Motor neuron (in vitro differentiated cells): ENCODE measurements at places on chromosomes 12 and 14.

DNA sequence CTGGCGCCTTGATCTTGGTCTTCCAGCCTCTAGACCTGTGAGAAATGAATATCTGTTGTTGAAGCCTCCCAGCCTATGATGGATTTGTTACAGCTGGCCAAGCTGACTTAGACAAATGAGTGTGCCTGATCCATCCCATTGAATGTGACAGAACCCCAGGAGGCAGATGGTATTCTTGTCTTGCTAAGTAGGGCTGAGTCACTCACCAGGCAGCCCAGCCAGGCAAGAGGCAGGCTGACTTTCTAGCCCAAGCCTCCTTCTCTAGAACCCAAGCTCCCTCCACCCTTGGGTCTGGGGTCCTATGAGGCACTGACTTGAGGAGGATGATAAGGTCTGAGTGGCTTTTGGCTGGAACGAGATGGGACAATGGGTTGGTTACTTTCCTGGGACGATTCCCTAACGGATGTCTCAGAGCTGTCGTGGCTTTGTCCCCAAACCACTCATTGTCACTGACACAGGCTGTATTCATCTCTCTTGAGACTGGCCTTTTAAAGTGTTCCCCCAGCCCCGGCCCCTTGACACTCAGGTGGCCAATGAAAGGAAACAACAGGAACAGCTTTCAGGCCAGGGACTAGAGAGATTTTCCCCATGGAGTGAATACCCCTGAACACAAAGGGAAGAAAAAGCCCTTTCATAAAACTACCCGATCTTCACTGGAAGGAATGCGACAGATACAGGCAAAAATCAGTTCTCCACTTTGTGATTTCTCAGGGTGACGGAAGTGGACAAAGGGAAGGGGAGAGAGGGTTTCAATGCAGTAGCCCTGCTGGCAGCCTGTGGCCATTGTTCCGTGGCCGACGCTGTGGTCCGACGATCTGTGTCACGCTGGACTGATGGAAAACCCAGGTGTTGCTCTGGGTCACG is 264.2 kb downstream of the AACS start:
- peak; percentile 71 for ATAC-seq

GRCh38 chr12:66228462-66228861 is 39.4 kb downstream of the IRAK3 start:
- ATAC-seq = no peak

DNA sequence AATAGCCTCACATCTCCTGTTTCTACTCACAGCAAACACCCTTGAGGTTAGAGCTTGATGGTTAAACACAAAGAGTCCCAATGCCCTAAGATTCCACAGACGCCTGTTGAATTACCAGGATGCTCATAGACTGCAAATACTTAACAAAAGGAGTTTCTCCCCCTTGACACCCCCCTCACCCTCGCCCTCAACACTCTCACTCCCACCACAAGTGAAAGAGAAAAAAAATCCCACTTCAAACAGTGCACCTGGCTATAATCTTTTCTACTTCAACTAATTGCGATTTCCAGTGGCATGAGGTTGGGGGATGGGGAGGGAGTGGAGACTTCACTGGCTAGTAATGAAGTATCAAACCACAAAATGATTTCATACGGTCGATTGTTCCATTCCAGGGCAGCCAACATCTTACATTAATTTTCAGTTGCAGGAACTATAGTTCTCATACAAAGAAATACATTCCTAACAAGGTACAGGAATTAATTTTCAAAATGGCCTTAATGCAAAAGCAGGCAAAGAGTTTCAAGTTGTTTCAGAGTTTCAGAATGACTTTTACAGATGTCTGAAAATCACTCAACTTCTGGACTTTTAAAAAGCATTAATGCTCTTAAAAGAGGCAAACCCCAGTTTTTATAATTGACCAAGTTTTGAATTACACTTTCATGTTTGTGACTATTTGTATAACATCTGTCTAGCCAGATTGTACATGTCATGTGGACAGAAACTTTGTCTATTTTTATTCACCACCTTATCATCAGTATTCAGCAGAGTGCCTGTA is 390.7 kb downstream of the C12orf75 start:
- no peak for ATAC-seq

DNA sequence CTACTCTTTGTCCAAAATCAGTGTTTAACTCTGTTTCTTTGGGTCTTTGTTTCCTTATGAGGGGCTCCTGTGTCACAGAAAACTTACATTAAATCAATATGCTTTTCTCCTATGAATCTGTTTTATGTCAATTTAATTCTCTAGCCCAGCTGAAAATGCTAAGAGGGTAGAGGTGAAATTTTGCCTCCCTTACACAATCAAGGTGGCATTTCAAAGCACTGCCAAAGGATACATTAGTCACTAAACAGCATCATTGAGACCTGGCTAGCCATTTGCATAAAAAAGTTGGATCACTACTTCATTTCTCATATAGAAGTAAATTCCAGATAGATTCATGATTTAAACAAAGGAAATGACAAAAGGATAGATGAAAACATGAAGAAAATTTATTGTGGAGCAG is 12.1 kb downstream of the TCL1B start:
- ATAC-seq = no peak

DNA sequence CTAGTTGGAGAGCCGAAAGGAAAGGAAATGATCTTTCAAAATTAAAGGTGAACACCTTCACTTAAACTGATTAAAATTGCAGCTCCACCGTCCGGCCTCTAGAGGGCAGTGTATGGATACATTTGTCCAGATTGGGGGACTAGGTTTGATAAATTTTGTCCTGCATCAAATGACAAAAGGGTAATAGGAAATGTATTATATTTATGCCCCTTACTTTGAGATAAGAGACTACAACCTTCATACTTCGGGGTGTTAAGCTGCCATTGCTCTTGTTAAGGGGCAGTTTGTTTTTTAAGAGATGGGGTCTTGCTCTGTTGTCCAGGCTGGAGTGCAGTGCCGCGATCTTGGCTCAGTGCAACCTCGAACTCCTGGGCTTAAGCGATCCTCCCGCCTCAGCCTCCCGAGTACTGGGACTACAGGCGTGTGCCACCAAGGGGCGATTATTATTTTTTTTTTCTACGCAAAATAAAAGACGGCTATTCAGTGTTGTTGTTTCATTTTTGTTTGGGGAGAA is 818 bp upstream of the SUOX start:
- ATAC-seq = no peak

DNA sequence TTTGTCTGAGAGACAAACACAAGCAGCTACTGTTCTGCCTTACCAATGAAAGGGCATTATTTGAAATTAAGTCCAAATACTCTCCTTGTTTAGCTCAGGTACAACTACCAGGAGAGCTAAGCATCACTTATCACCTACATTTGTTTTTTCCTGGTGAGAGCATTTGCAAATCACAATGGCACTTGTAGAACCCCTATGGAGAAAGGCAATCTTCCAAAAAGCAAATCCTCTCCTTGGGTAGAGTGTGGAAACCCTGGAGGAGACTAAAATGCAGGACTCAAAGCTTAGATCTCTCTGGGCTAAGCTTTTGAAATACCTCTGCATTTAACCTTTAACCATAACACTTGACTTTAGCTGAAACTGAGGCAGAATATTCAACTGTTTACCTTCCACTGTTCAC is 20.8 kb downstream of the GTSF1 start:
- ATAC-seq = no peak

GRCh38 chr14:95891742-95892141 is 15.1 kb downstream of the TUNAR start:
- ATAC-seq = peak; percentile 82

DNA sequence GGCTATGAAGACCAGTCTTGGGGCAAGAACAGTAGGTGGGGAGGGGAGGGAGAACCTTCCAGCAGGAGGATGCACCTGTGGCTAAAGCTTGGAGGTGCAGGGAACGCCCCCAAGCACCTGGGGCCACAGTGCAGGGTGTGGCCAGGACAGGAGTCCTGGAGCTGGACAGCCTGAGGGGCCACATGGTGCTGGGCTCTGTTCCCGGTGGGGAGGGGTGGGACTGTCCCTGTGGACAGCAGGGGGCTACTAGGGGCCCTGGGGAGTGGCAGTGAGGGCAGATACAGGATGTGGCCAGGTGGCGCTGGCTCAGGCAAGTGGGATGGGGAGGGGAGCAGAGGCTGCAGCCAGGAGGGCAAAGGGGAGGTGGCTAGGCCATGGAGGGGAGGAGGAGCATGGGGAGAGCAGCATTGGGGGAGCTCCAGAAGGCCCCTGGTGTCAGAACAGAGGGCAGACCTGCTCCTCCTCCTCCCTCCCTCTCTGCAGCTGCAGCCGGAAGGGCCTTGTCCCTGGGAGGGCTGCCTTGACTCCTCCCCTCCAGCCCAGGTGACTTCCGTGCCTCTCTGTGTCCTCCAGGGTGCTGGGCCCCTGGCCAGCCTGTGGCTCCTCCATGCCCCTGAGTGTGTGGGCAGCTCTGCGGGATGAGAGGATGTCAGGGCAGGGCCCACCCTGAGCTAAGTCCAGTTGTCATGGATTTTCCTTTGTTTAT is 68.4 kb upstream of the DLK1 start:
- peak; percentile 70 for ATAC-seq

DNA sequence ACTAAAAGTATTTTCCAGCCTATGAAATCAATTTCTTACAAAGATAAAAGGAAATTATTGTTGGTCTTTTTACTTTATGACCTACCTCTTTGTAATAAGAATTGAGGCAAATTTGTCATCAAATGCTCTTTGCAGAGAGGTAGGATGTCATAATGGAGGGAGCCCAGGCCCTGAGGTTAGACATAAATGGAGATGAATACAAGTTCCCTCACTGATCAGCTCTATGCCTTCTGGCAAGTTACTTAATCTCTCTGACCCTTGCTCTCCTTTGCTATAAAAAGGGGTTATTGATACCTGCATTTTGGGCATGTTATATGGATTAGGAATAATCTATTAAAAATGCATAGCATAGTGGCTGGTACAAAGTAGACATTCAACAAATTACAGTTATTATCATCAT is 146.9 kb upstream of the KRR1 start:
- ATAC-seq = no peak

GRCh38 chr14:89957791-89958190 is 2.1 kb downstream of the TDP1 start:
- ATAC-seq = no peak

DNA sequence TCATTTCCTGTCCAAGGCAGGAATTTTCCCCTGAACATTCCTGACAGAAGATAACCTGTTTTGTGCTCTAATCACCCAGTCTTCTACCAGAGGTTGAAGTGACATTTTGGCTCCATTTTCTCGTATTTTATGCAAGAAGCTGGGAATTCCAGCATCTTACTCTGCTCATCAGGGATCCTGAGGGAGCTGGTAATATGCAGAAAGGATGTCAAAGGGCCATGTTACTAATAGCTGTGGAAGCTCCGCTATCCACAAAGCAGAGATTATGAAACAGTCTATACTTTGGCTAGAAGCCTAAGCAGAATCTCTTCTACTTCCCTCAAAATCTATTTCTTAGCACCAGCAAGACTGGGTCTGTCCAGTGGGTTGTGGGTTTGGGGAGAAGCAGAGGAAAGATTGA is 613.0 kb downstream of the DIO2 start:
- no peak for ATAC-seq

- ATAC-seq = peak; percentile 68
Observed at GRCh38 chr12:108360487-108360886, 21.4 kb upstream of the CMKLR1 start.

GRCh38 chr12:77087427-77087826 is 22.1 kb upstream of the E2F7 start:
- peak; percentile 99 for ATAC-seq

DNA sequence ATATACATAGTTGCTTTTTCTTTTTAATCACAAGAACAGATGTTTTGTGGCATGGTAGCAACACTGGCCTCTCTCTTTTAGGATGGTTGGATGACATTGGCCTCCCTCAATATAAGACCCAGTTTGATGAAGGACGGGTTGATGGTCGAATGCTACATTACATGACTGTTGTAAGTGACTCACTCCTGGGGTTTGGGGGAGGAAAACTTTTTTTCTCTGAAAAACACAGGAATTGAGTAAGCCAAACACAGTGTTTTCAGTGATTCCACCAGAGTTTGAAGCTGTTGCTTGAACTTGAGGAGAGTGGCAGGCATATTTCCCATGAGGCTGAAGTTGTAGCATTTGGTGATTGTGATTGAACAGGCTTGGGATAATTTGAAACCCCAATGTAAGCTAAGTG is 13.7 kb upstream of the REP15 start:
- ATAC-seq = no peak

- no peak for ATAC-seq
Observed at GRCh38 chr14:72545411-72546311, 348.2 kb downstream of the DPF3 start.

GRCh38 chr14:24699052-24699451 is 65.1 kb upstream of the GZMB start:
- ATAC-seq = no peak
